ENCODE measurements at places on chromosomes 16 and 17.

GRCh38 chr17:32461853-32462617 lies 17.7 kb downstream of the PSMD11 start:
- no peak for DNase-seq

DNA sequence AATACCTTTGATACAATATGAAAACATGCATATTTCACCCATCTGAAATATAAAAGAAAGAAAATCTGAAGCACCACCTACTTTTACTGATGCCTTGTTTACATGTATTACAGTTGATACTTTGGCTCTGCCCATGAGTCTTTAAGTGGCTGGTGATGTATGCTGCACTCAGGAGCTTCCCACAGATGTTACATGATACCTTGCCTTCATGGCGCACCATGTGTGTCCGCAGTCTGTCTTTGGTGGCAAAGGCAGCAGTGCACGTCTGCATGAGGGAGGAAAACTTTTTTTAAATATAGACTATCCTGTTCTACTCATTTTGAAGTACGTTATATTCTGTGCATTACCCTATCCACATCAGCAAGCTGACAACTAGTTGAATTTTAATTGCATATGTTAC lies 7.5 kb downstream of the VEZF1 start:
- DNase-seq = no peak

GRCh38 chr16:85316321-85316919 lies 204.1 kb upstream of the CIBAR2 start:
- DNase-seq = no peak

- DNase-seq = no peak
Measured at GRCh38 chr17:42049834-42050392, 488 bp downstream of the C17orf113 start.

DNA sequence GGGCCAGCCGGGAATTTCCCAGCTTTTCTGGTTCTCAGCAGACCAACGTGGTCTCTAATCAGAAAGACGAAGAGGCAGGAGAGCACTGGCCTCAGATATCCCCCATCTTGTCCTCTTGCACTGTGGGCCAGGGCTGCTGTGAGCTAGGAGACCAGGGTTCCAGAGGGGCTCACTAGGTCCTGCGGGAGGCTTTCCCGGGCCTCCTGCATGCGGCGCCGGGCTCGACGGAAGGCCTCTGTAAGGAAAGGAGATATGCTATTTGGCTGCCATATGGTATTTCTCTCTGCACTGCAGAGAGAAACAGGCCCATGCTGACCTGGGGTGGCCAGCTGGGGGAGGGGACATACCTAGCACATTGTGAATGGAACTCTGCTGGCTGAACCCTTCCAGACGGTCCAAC lies 13.1 kb downstream of the MKS1 start:
- DNase-seq = no peak

- DNase-seq = no peak
Measured at GRCh38 chr17:12395733-12396354, 269.8 kb upstream of the MYOCD start.

DNA sequence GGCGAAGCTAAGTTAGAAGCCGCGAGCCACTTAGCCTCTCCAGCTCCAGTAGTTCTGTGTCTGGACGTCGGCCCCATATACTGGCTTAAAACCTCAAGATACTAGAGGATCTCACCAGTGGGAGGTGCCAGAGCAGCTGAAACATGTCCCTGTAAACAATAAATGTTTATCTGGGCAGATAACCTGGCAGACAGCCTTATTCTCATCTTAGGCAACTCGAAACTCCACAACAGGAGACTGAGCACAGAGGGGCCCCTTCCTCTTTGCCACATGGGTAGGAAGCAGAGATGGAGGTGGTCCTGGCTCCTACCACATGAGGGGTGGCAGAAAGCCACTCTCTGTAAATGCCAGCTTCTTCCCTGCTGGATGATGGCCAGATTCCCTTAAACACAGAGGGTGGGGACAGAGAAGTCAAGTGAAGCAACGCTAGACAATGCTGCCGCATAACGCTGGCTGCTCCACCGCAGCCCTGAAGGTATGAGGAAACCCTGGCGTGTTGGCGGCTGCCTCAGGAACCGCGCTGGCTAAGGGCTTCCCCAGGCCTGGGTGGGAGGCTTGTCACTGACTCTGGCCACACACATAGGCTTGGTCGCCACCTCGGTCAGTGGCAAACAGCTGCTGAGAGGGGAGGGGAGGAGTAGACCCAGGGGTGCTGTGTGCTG lies 67.9 kb downstream of the HIC1 start:
- DNase-seq = no peak

- no peak for DNase-seq
Measured at GRCh38 chr17:30422171-30422570, 43.4 kb downstream of the CPD start.

DNA sequence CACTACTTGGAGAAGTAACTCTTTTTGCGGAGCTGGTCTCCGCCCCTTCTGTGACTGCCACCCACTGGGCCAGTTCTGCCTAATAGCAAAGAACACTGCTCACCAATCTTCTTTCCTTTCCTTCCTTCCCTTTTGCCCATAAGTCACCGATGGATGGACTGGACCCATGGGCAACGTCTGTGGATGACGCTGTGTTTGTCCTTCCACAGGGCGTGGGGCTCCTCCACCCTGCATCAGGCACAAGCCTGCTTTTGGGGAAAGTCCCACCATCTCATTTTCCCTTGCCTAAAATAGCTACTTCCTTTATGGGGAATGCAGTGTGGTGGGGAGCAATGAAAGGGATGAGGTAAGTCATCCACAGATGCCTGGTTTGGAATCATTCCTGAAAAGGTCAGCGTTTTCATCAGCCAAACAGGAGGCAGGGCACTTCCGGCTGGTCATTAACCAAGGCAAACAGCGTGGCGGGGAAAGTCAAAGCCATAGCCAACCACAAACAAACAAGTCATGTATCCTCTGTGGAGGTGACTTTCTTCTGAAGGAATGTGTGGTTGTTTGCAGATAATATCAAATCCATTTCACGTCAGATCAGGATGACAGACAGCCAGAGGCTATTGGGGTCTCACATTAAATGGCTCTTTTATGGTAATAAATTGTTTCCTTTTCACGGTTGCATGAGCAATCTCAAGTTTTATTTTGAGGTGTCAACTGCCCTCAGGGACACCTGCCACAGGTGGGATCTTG lies 30.7 kb upstream of the MED9 start:
- no peak for DNase-seq

GRCh38 chr17:70030371-70030770 lies 44.7 kb upstream of the KCNJ16 start:
- no peak for DNase-seq

GRCh38 chr16:24609740-24610415 lies 70.5 kb downstream of the RBBP6 start:
- no peak for DNase-seq

- no peak for DNase-seq
Measured at GRCh38 chr16:88067530-88068411, 116.5 kb downstream of the BANP start.

DNA sequence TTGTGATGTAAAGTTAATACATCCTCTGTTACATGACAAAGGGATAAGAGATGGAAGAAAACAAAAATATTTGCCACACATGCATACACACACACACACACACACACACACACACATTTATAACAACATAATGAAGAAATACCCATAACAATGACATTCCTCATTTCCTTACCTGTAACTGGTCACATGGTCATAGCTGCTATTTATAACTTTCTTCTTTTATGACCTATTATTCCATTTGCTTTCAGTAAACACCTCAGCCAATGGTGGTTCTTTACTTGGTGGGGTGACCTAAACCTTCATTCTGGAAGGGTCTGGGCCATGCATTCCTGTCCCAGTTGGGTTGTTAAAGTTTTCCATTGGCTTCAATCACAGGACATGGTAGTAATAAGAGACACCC lies 5.3 kb downstream of the MT2A start:
- DNase-seq = no peak

GRCh38 chr17:81460856-81461460 lies 51.6 kb downstream of the ACTG1 start:
- no peak for DNase-seq

DNA sequence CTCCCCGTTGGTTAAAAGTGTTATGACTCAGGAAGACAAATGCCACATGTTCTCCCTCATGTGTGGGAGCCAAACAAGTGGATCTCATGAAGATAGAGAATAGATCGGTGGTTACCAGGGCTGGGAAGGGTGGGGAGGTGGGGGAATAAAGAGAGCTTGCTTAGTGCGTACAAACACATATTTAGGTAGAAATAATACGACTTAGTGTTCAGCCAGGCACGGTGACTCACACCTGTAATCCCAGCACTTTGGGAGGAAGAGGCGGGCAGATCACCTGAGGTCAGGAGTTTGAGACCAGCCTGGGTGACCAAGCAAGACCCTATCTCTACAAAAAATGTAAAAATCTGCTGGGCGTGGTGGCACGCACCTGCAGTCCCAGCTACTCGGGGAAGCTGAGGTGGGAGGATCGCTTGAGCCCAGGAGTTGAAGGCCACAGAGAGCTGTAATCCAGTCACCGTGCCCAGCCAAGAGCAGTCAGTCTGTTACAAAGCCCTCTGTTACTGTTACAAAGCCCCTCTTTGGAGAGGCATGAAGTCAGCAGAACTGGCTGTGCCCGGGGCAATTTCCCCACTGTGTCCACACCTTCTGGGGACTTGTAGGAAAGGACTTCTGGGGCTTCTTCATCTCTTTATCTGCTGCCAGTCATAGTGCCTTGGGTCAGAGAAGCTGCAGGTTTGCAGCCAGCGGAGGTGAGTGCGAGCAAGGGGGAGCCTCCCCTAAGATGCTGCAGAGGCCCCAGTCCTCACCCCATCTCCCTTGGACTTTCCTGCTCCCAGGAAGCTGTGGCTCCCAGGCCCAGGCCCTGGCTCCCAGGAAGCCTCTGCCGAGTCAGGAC lies 4.3 kb upstream of the ALDH3A1 start:
- DNase-seq = no peak

- no peak for DNase-seq
Measured at GRCh38 chr17:15662681-15663080, 21.4 kb downstream of the TRIM16 start.

GRCh38 chr16:25692742-25693508 lies 1.2 kb downstream of the HS3ST4 start:
- DNase-seq = no peak

DNA sequence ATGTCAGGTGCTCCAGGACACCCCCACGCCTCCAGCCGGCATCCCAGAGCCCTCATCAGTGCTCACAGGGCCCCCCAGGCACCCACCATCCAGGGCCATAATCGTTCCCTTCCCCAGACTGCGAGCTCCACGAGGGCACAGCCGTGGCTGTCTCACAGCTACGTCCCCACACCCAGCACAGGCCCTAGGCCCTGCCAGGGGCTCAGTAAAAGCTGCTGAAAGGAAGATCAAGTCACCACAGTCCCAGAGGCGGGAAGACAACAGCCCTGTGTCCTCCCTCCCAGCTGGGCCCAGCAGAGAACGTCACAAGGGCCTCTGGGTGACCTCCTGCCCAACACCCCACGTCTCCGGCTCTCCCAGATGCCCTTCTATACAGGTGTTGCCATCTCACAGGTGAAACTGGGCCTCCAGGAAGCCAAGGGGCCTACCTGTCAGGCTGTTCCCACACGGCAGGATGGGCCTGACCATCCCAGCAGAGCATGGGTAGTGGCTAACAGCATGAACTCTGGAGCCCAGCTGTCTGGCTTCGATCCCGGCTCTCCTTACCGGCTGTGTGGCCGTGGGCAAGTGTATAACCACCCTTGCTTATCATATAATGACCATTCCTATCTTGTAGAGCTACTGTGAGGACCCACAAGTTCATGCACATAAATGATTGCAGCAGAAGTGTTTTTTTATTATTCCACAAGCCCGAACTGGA lies 17.9 kb downstream of the ARL2BP start:
- DNase-seq = no peak

Measured in vagina (tissue), 2 donors.